ELR (cell line): ENCODE measurements at places on chromosomes 5 and 9.
A peak's percentile ranks its signal among the peaks of the same experiment; 100 is the strongest.

GRCh38 chr5:10600626-10601245 is 36.9 kb downstream of the ANKRD33B start:
- DNase-seq: peak; percentile 33

DNA sequence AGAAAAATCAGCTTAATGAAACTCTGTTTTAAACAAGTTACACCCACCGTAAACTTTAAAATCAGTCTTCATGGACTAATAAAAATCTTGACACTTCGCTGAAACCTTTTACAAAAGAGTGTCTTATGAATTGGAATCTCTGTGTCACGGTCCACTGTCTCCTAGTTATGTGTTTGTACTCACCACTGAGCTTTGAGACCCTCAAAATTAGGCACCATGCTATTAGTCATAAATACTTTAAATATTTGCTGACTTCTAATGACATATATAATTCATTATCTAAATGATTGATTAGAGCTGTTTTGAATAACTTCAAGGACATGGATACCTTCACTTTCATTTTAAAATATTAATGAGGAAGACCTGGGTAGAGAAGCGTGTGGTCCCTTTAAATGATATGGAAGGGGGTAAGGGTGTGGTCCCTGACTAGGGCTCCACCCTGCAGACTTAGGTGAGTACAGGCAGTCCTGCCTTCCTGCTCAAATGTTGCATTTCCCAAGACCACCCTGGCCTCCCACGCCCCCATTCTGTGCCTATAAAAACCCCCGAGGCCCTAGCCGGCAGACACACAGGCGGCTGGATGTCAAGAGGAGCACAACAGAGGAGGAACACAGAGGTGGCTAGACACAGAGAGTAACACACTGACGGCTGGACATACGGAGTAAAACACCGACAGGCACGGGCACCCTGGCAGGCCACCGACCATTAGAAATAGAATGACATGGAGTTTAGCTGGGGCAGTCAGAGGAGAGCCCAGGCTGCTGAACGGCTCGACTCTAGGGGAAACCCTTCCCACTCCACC is 179.0 kb upstream of the CDH9 start:
- no peak for DNase-seq

DNA sequence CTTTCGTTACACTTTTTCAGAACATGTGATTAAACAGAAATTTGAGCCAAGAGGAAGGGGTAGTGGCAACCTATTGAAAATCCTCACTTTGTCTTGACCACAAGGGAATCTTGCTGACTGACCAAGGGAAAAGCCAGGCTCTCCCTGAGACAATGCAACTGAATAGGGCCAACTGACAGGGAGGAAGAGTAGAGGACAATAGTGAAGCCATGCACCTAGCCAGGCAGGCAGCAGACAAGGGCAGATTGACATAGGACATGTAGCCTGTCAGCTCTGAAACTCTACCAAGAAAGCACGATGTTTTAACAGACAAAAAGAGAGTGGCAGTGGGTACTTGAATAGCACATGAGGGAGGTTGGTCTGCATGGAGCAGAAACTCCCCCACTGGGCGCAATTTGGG is 8.5 kb upstream of the TGFBR1 start:
- no peak for DNase-seq

GRCh38 chr9:6106711-6107339 is 91.4 kb upstream of the RANBP6 start:
- DNase-seq: peak; percentile 62

DNA sequence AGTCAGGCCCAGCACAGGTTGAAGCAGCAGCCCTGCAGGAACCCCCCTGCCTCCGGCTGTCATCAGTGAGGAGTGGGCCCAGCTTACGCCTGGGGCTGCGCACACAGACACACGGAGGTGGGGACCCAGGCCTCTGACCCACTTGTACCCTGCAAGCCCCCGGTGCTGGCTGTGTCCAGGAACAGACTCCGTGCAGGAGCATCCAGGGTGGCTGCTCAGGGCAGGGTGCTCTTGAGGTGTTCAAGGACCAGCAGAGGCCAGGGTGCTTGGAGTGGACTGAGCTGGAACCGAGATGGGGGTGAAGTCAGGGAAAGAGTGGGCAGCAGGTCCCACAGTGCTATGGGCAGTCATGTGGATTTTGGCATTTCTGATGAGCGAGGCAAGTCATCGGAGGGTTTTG is 199.5 kb downstream of the CACNA1B start:
- no peak for DNase-seq

GRCh38 chr9:21265421-21266189 is 25.8 kb upstream of the IFNA14 start:
- DNase-seq: no peak

- DNase-seq: peak; percentile 13
Measured at GRCh38 chr9:73073337-73074175, 78.1 kb upstream of the ANXA1 start.

- peak; percentile 90 for DNase-seq
Measured at GRCh38 chr5:145975361-145976066, 39.1 kb downstream of the SH3RF2 start.

- DNase-seq: no peak
Measured at GRCh38 chr5:568061-568781, 43.9 kb upstream of the CEP72 start.
